ENCODE measurements at places on chromosomes 13 and 19.
A peak's percentile ranks its signal among the peaks of the same experiment; 100 is the strongest.

DNA sequence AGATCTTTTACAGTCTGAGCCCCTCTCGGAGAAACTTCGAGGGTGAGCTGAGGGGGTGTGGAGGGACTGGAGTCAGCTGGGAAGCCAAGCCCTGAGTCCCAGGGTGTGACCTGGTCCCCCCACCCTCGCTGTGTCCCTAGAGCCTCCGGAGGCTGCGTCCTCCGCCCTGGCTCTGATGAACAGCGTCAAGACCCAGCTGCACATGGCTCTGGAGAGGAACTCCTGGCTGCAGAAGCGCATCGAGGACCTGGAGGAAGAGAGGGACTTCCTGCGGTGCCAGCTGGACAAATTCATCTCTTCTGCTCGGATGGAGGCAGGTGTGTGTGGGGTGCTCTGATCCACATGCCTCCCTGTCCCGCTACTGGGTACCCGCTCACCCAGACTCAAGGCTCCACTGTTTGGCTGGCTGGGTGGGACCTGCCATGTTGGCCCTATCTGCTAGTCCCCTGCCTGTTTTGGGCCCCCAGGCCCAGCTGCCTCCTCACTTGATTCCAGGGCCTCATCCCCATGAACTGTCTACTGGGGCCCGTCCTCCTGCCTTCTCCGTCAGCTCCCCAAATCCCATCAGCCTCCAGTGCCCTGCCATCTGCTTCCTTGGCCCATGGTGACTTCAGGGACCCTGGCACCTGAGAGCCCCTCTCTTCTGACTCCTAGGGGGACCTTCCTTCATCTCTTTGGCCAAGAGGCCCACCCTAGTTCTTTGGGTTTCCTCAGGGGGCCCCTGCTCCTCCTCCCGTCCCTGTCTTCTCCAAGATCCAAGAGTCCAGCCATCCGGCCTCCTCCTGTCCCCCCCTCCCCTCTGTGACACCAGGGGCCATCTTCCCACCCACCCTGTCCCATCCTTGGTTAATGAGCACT lies 1.5 kb downstream of the CCDC106 start:
- DNase-seq = no peak

DNA sequence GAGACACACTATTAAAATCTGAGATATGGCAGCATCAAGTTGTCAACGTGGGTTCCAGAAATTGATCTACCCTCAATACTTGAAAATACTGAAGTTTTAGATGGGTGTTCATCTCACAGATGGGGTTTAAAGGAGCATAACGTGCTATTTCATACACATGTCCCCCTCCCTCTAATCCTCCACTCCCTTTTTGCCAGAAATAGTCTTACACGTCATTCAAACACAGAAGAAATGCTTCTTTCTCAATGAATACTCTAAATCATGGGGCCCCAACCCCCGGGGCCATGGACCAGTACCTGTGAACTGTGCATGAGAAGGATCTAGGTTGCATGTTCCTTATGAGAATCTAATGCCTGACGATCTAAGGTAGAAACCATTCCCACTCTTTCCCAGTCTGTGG lies 19.6 kb downstream of the KLF12 start:
- DNase-seq = no peak

DNA sequence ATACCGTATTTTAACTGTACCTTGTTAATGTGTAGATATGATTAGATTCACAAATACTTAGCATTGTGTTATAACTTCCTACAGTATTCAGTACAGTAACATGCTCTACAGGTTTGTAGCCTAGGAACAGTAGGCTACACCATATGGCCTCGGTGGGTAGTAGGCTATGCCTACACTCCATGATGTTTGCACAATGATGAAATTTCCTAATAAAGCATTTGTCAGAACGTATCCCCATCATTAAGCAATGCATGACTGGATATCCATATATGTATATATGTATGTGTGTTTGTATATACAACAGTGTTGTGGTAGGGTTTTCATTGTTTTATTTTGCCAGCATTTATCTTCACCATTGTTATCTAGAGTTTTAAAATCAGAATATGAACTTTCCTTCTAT lies 119.4 kb downstream of the SLC7A1 start:
- no peak for DNase-seq

GRCh38 chr19:18422530-18423191 lies 3.5 kb downstream of the SSBP4 start:
- DNase-seq = peak; percentile 48

GRCh38 chr19:39874404-39874803 lies 28.2 kb upstream of the FBL start:
- no peak for DNase-seq

GRCh38 chr13:51778392-51778791 lies 25.6 kb downstream of the DHRS12 start:
- no peak for DNase-seq

- DNase-seq = no peak
Measured at GRCh38 chr13:79995334-79995733, 345.6 kb downstream of the SPRY2 start.

- DNase-seq = peak; percentile 13
Measured at GRCh38 chr19:2332341-2333026, 4.0 kb downstream of the SPPL2B start.

DNA sequence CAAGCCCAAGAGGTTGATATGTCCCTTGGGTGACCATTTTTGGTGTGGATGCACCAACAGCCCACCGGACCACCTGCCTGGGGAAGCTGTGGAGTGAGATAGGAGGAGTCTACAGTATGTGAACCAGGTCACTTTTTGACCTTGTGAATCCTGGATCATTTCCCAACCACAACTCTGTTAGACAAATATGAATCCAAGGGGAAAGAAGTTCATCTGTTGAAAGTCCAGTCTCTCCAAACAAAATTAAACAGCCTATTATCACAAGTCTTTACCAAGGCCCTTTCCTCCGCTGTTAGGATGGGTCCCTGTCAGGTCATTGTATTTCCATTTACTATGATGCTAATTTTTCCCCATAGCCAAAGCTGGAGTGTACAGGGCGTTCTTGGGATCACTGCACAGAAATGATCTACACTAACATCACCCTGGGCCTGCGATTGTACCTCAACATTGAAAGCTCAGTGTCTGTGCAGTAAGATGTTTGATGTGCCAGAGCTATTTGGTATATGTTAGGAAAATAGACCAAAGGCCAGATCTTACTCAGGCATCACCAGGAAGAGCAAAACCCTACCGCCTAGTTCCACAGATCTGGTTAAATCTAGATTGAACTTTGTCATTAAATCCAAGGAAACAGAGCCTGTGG lies 117.1 kb downstream of the STARD13 start:
- DNase-seq = no peak

DNA sequence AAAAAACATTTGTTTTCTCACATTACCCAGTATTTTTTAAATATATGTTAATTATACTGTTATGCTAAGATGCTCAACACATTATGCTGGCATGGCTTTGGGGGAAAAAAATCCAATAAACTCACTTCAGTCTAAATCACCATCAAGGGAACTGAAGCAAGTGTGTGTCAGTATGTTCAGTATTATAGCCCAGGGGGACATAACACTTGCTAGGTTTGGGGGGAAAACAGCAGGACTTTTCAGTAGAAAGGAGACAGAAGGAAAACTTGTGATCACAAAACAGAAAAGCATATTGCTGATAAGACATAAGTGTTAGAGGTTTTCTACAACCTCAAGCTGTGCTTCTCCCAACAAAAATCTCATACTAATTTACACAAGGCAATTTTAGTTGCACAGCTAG lies 1759.9 kb upstream of the PCDH20 start:
- no peak for DNase-seq

- no peak for DNase-seq
Measured at GRCh38 chr19:32131005-32131404, 214.4 kb upstream of the ZNF507 start.

- DNase-seq = no peak
Measured at GRCh38 chr13:91017031-91017668, 330.3 kb upstream of the MIR17HG start.

GRCh38 chr13:51111997-51112396 lies 923 bp upstream of the C13orf42 start:
- no peak for DNase-seq

DNA sequence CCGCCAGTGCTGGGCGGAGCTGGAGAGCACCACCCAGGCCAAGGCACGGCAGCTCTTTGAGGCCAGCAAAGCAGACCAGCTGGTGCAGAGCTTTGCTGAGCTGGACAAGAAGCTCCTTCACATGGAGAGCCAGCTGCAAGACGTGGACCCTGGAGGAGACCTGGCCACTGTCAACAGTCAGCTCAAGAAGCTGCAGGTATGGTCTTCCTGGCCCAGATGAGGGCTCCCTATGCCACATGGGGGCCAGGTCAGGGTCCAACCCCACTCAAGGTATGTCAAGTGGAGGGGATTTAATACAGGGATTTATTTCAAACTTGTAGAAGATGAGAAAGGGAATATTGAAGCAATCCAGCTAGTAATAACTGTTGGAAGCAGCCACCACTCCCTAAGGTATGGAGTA lies 42.5 kb upstream of the SHKBP1 start:
- DNase-seq = no peak

- no peak for DNase-seq
Measured at GRCh38 chr13:64272681-64273080, 2857.0 kb upstream of the PCDH20 start.

GRCh38 chr19:10660346-10660745 lies 6.2 kb downstream of the ILF3 start:
- DNase-seq = no peak

DNA sequence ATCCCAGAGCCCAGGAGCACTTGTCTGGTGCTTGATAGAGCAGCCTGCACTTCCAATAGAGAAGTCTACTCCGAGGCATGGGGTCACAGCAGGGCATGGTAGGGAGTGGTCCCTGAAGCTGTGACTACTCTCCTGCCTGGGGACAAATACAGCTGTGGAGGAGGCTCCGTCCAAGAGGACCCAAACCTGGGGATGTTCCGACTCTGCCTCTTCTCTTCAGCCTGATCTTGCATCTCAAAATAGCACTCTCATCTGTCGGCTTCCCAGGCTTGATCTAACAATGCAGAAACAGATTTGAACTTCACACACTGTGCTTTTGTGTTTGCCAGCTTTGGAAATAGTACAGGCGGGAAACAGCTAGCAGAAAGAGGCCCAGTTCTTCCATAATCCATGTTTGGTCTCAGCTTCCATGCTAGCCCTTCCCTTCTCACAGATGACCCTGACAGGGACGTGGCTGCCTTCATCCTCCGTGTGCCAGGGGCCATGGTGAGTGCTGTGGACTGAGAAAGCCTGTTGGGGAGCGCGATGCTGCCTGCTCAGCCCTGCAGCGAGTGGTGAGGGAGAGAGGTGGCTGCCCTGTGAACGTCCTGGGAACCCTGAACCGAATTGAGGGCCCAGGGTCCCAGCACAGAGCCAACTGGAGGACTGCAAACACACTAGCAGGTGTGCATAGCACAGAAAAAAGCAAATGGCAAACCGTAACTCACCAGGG lies 150.3 kb upstream of the GPR12 start:
- DNase-seq = no peak

DNA sequence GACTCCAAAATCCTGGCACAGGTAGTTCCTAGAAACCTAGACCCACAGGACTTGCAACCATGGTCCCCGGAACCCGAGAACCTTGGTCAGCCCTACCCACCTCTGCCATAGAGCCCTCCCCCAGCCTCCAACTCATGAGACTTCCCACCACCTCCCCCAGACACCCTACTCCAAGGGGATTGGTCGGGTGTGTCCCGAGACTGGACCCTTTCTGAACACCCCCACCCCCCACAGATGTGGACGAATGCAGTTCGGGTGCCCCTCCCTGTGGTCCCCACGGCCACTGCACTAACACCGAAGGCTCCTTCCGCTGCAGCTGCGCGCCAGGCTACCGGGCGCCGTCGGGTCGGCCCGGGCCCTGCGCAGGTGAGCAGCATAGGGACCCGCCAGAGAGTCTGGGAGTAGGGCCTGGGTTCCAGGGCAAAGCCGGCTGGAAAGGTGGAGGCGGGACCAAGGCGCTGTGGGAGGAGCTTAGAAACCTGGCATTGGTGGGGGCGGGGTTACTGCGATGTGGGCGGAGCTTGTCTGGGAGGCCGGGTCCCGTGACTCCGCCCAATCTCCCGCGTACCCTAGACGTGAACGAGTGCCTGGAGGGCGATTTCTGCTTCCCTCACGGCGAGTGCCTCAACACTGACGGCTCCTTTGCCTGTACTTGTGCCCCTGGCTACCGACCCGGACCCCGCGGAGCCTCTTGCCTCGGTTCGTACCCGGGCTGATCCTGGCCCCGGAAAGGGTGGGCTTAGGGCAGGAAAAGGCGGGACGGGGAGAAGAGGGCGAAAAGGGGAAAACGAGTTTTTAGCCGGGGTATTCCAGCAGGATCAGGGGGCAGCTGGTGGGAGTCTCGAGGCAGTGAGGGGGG lies 11.9 kb downstream of the LTBP4 start:
- peak; percentile 51 for DNase-seq

DNA sequence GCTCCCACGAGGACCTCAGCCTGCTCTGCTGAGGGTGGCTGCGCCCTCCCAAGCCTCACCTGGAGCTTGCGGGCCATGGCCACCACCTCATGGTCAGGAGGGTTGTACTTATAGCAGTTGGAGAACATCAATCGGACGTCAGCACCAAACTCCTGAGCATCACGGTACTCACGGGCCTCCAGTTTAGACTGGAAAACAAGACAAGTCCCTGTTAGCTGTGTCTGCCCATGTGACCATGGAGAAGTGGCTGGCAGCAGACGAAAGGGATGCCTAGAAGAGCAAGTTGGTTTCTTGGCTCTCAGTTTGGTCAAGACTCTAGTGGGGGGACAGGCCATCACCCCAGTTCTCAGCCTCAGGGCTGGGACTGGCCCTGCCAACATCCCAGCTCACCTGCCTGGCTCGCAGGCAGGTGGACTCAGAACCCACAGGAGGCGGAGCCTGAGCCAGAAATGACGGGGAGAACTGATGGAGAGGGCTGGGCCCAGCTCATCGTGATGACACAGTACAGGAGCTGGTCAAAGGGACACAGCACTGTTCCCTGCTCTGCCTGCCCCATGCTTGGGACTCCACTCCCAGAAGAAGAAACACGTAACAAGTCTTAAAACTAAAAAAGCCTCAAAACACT lies 31.2 kb upstream of the EPHX3 start:
- no peak for DNase-seq

DNA sequence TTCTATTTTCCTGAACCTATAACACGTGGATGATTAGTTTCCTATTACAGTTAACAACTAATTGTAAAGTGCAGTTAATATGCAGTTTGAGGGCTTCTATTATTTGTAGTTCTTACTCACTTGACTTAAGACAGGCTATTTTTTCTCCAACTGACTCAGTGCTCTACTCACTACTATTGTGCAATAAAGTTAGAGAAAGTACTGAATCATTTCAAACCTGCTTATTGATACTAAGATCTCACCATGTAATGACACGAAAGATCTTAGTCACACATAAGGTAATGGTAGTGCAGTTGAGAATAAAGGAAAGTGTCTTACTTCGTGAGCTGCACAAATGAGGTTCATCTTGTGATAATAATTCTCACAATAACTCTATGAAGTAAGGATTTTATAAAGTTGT lies 22.8 kb upstream of the ITM2B start:
- DNase-seq = no peak

GRCh38 chr19:12867120-12868099 lies 13.8 kb downstream of the DNASE2 start:
- DNase-seq = peak; percentile 37
